Regular cardiac myocyte (primary cell): ENCODE measurements at places on chromosomes 16 and 17. TPM values are rescaled to one million over a fixed set of nuclear protein-coding genes. Genes with fewer than 3 reads are reported as not detected.

Gene ALOX12B
- total RNA-seq: not detected in 2 replicates

Gene ITPRIPL2
- total RNA-seq: 40.9 and 53.1 TPM in 2 replicates

Gene DLX4
- not detected in 2 replicates for total RNA-seq

Gene HNF1B
- under 0.01 and 0.19 TPM in 2 replicates for total RNA-seq

Gene ITGAD
- not detected in 2 replicates for total RNA-seq

Gene SHISA6
- under 0.01 TPM in 1 of 2 replicates, not detected in the other for total RNA-seq

Gene TNFSF13
- 0.38 and 1.1 TPM in 2 replicates for total RNA-seq

Gene CD300E
- total RNA-seq: not detected in 2 replicates

Gene SYT17
- under 0.01 TPM in 2 replicates for total RNA-seq

Gene IGSF6
- under 0.01 TPM in 1 of 2 replicates, not detected in the other for total RNA-seq

Gene RAMP2
- under 0.01 and 0.58 TPM in 2 replicates for total RNA-seq

Gene KRT38
- not detected in 2 replicates for total RNA-seq

Gene GRAPL
- under 0.01 TPM in 1 of 2 replicates, not detected in the other for total RNA-seq

Gene C1QTNF1
- total RNA-seq: 21.7 and 158 TPM in 2 replicates

Gene WFIKKN1
- under 0.01 and 0.19 TPM in 2 replicates for total RNA-seq

Gene ZSCAN10
- not detected in 2 replicates for total RNA-seq

Gene SLC52A1
- total RNA-seq: 0.28 TPM in 1 of 2 replicates, not detected in the other

Gene PNMT
- not detected in 2 replicates for total RNA-seq

Gene RNF227
- 1.7 and 8.5 TPM in 2 replicates for total RNA-seq

Gene APOBR
- total RNA-seq: not detected in 2 replicates

Gene JUP
- 10.5 and 14.1 TPM in 2 replicates for total RNA-seq

Gene ALOXE3
- under 0.01 TPM in 1 of 2 replicates, not detected in the other for total RNA-seq
